ENCODE measurements at places on chromosomes 7 and 10.

GRCh38 chr7:35336444-35336843, 82.5 kb upstream of the TBX20 start:
- DNase-seq, result no peak

DNA sequence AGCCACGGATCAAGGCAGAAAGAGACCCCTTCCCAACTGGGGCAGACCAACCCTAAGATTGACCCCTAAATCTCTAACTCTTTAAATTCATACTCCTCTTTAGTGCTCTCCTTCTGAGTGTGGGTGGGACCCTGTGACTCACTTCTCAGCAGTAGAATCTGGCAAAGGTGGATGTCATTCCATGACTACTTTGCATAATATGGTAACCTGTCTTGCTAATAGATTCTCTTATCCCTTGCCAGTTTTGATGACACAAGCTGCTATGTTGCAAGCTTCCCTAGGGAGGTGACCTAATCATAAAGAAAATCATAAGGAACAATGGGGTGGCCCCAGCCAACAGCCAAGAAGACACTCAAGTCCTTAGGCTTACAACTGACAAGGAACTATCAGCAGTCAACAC, 155.4 kb upstream of the VWC2 start:
- DNase-seq, result no peak

- DNase-seq, result no peak
These were observed 40.9 kb downstream of the UBN2 start for GRCh38 chr7:139271718-139272628.

DNA sequence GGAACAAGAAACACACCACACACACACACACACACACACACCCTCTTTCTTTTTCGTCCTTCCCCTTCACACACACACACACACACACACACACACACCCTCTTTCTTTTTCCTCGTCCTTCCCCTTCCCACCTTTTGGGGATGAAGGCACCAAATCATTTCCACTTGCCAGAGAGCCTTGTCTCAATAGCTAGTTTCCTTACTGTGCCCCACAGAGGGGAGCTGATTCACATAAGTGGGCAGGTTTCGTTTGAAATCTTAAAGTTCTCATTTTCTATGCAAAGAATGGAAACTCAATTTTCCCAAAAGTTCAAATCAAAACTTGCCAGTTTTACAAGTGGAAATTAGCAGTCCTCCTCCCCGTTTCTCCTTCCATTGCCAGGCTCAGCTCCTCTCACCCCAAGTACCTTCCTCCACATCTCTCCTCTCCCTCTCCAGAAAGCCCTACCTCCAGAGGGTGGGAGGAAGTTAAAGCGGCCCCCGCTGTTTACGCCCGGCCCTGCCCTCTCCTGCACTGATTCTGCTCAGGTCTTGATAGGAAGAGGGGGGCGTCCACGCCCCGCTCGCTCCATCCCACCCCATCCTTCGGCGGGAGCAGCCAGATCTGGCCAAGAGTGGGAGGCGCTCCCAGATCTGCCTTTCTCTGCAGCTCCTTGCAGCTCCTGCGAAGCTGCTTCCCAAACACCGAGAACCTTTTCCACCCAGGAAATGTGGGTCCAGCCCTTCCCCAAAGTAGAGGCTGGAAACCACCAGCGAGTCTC, 1.3 kb downstream of the CTTNBP2 start:
- no peak for DNase-seq

- DNase-seq, result no peak
These were observed 5.6 kb upstream of the RSU1 start for GRCh38 chr10:16822726-16823360.

DNA sequence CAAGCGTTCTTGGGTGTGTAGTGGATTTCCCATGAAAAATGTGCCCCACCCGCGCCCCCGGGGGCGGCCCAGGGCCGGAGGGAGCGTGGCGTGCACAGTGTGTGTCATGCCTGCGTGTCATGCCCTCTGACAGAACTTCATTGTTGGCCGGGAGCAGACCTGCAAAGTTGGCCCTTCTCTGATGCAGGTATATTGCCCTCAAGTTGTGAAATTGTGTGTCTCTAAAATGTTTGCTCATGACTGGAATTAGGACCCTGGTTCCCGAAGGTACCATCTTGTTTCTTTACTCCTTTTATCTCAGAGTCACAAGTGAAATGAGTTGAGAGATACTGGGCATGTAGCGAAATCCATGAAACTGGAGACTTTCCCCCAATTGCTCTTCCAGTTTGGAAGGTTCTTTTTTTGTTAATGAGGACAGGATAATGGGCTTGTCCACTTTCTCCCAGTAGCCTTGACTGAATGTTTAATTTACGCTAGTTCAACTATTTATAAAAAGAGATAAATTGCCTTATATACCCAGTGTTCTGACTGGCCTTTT, 26.2 kb downstream of the ADK start:
- no peak for DNase-seq
